Lower leg skin (tissue), 4 donors: ENCODE measurements at places on chromosomes 11 and 22.

DNA sequence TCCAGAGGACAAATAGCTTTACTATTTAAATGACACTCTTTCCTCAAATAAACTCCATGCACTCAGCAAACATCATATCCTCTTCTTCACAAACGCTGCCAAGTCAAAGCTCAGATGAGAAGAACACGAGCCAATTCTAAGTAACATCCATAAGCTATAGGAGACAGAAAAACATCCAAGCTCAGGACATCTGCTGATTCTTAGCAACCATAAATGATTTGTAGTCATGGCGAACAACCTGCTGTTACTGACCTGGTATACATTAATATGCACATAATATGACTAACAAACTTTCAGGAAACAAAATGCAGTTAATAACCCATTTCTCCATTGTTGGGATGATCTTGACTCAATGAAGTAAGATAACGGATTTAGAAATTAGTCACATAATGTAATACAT is 6.7 kb downstream of the GALNT18 start:
- no peak for DNase-seq

- no peak for DNase-seq
These were observed 8.9 kb downstream of the IL18BP start for GRCh38 chr11:72007587-72007986.

DNA sequence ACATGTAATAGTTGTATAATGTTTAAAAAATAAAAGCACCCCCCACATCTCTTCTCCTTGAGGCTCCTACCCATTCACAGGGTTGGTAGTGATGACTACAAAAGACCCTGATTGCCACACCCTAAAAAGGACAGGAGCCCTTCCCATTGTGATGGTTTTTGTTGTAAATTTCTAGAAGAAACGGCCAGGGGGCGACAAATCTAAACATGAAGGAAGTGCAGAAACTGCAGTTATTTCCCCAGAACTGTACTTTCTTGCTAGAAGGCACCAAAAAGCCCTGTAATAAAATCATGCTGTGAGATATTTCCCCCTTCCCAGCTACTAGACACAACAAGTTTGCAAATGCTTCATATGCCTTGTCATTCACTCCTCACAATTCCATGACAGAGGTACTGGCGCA is 10.8 kb downstream of the PRR5L start:
- no peak for DNase-seq

DNA sequence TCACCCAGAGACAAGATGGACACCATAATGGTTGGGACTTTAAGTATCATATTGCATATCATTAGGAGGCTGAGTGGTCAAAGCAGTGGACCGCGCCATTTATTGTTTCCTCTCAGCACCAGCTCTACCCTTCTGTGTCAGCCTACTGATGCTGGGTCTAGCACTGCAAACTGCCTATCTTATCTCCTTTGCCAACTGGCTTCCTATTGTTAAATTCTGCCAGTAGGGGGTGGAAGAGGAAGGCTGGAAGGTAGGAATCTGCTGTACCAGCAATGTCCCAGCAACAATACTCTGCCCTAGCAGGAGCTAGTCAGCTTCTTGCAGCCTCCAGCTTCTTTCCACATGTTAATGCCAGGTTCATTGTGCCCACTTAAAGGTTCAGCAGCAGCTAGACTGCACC is 367.1 kb upstream of the PDGFD start:
- no peak for DNase-seq

- no peak for DNase-seq
These were observed 90.8 kb upstream of the APOA1 start for GRCh38 chr11:116928102-116928777.
